Substantia nigra (tissue), 51 donors: ENCODE measurements at places on chromosomes 4 and X.
A peak's percentile ranks its signal among the peaks of the same experiment; 100 is the strongest.

- no peak for DNase-seq
These were observed 249.7 kb downstream of the RAPGEF2 start for GRCh38 chr4:159352609-159353008.

DNA sequence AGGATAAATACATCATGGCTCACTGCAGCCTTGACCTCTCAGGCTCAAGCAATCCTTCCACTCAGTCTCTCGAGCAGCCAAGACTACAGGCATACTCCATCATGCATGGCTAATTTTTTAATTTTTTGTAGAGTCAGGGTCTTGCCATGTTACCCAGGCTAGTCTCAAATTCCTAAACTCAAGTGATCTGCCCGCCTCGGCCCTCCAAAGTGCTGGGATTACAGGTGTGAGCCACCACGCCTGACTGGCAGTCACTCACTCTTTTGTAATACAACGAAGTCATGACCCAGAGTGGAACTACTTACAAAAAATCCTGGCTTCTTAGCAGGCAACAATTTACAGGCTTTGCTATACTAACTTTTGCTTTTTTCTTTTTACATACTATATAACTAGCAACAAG lies 100.7 kb upstream of the MAP3K15 start:
- no peak for DNase-seq

DNA sequence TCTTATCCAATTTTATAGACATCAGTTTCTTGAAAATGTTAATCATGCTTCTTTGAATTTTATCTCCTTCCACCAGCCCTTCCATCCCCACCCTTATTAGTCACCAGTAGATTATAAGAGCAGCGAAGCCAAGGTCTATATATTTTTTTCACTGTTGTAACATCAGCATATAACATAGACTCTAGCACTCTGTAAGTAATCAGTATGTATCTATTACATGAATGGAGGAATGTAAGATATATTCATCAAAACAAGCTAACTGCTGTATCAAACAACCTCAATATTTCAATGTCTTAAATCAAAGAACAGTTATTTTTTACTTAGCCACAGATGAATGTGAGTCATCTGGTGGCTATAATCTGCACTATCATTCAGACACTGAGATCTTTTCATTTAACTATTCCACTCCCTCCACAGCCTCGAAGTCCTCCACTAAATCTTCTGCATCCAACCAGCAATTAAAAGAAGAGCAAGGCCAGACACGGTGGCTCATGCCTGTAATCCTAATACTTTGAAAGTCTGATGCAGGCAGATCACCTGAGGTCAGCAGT lies 178.9 kb downstream of the CENPC start:
- no peak for DNase-seq

DNA sequence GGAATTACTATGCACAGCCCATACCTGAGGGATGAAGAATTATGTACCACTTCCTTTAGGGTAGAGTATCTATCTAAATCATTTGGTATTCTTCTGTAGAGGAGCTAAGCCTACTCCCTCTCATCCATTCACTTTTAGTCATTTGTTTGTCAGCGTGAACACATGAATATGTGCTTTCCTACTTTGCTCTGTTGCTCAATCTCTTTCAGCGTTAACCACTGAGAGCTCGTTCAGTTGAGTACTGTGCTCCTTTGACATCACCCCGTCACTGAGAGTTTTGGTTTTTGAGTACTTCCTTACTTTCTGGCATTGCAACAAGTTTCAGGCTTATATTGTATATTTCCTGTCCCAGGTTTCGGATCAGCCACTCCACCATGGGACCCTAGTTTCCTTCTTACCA lies 700.6 kb downstream of the NLGN4X start:
- no peak for DNase-seq

GRCh38 chr4:2415881-2416563 lies 2.4 kb downstream of the ZFYVE28 start:
- DNase-seq = no peak

DNA sequence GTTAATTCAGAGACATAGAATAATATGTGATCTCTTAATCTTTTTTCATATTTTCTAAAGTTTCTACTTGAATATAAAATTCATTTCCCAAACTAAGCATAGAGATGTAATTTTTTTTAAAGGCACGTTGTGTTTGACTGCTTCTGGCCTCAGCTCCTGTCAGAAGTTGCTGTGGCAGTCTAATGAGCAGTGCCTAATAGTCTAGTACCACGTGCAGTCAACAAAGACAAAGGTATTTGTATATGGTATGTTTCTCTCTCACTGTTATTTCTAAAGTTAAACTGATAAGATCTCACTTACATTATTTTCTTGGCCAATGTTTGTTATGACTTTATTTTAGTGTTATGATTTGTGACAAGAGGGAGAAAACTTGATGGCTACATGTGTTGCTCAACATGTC lies 48.6 kb upstream of the MCUB start:
- DNase-seq = no peak

DNA sequence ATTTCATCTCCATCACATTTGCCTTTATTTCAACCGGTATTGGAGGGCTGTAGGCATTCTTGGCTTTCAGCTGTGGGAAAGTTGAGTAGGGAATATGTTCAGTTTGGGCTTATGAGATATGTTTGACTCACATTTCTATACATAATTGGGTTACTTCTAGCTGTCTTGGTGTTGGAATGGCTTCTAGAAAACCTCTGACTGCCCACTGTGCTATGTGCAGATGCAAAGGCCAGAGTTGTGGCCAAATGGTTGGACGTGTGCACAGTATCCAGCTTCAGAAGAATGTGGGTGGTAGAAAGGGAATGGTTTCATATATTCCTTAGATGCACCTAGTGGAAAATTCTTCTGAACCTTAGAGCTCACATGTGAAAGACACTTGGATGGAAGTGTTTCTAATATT lies 92.6 kb upstream of the H2AZ1 start:
- DNase-seq = no peak

DNA sequence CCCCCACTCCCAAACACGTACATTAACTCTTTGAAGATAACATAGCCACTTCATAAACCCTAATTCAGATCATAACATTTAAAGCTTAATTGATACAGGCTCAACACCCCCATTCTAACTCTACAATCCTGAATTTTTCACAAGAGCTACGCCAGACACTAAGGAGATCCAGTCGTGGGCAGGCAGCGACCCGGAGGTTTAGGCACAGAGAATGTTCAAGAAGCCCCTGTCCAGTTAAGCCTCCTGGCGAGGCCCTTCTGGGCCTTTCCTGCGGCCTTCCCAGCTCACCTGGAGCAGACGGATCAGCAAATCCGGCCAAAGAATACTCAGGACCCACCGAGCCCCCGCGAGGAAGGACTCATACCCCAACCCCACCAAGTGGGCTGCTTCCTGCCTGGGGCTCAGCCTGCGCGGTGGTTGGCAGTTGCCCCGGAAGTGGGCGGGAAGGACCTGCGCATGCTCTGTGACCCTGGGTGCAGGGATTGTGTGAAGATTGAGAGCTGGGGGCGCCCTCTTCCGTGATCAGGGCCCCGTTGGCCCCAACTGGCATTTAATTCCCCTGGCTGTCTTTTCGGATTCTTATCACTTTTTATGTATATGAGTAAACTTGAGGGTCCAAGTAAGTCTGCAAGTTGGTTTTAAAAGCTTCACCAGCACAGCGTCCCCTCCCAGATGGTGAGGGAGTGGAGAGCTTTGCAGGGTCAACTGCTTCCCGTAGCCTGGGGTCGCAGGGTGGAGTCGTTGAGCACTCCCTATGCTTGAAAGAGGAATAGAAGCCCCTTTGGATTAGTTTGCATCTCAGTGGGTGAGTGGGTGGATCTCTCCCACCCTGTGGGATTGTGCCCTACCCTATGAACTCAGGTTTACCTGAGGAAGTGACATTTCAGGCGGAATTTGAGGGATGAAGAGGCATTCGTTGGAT lies at the start of gene TRIM61:
Gene TRIM61 (minus strand): TSS at position 415 of the 922 bp plus-strand sequence. CDS start 7,655 bp downstream, outside the sequence.
- peak; percentile 65 for DNase-seq

DNA sequence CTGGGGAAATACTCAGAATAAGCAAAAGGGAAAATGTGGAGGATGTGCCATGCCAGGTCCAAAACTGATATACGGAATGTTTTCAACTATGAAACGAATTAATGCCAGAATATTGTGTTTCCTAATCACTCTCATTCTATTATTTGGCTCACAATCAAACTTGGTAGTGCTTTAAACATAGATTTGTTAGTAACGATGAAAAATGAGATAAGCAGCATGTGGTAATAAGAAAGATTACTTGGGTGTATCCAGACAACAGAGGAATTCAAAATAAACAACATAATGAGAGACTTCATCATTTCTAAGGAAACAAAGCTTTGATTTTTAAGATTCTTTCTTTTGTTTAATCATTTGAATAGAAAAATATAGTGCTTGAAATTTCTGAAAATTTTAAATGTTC lies 237.3 kb downstream of the TACR3 start:
- no peak for DNase-seq

GRCh38 chrX:132591719-132592275 lies 103.0 kb upstream of the MBNL3 start:
- no peak for DNase-seq

DNA sequence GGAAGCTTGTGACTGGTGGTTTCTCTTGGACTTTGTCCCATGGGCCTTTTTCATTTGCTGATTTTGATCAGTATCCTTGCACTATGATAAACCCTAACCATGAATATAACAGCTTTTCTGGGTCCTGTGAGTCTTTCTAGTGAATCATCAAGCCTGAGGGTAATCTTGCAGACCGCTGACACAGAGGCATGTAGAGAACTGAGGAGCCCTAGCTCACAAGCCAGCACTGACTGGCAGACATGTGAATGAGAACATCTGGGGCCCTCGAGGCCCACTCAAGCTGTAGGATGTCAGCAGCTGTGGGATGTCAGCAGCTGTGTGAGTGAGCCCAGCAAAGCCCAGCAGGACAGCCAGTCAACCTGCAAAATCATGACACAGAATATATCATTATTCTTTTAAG lies 36.7 kb downstream of the HMGB3 start:
- DNase-seq = no peak

GRCh38 chrX:154008521-154008920 lies 11.2 kb downstream of the IRAK1 start:
- DNase-seq = no peak

GRCh38 chr4:20264688-20265087 lies 13.0 kb downstream of the SLIT2 start:
- no peak for DNase-seq

GRCh38 chrX:139945075-139945474 lies 12.2 kb upstream of the ATP11C start:
- no peak for DNase-seq
